CD4-positive, alpha-beta T cell treated with Interleukin-12 subunit alpha and Interleukin-12 subunit beta, for 1 hour (primary cell): ENCODE measurements at places on chromosomes 7 and 10.
A peak's percentile ranks its signal among the peaks of the same experiment; 100 is the strongest.

DNA sequence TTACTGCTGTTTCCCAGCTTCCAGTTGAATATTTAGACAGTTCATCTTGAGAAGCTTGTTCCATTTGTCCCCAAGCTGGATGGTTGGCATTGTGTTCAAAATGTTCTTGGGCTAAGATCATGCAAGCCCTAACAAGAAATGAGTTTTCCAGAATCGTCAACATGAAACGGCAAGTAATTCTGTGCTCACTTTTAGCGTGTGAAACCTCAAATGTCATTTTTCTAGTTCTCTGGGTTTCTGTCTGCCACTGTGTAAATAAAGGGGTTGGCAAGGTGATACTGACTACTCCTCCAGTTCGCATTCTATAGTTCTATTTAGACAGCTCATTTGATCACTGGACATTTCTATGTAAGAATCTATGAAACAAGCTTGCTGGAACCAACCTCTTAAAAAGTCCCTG lies 194.0 kb downstream of the AHR start:
- DNase-seq, result no peak

DNA sequence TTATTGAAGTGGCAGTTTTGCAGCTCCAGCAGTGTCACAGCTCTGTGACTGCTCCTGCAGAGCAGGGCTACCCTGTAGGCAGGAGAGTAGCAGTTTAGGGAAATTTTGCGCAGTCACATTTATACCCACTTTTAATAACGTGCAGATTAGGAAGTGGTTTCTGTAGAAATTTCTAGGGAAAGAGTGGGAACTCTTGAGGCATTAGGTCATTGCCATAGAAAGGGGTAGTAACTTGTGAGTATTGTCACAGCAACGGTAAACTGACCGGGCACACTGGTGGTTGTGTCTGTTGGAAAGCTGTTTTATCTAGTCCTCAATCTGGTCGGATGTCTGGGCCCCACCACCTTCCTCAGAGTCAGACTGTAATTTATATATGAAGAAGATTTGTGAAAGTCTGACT lies 51.9 kb downstream of the CDC14C start:
- DNase-seq, result no peak

- no peak for DNase-seq
Measured at GRCh38 chr7:158494162-158494586, 93.4 kb downstream of the PTPRN2 start.

GRCh38 chr10:34415039-34415438 lies 400.1 kb downstream of the PARD3 start:
- no peak for DNase-seq

DNA sequence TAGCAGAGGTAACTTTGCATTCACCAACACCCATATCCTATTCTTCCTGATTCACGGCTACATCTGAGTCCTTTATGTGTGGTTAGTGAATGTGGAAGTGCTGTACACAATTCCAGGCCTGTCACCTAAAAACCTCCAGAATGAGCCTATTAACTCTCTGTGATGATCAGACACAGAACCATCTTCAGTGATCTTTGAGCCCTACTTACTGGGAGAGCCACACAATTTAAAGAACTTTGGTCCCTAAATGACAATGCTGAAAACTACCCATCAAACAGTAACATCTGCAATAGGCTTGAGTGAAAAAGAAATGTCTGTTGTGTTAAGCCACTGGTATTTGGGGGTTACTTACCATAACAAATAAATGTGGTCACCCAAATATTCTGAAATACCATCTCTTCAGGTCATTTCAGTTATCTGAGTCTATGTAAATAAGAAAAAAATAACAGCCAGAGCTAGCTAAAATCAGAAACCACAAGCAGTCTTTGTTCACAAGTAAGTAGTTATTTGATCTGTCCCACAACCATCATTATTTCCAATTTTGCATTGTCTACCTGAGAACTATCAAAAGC lies 145.7 kb downstream of the HGF start:
- no peak for DNase-seq

GRCh38 chr7:75725306-75725705 lies 13.4 kb downstream of the HIP1 start:
- no peak for DNase-seq

GRCh38 chr10:78481842-78482241 lies 448.2 kb downstream of the RPS24 start:
- no peak for DNase-seq

GRCh38 chr10:103458720-103459119 lies at the start of gene CALHM1:
CALHM1 (minus strand) TSS chr10:103458900; CDS start chr10:103458751, 149 bp downstream.
- no peak for DNase-seq

- no peak for DNase-seq
Measured at GRCh38 chr10:90930070-90930837, 9.4 kb upstream of the ANKRD1 start.

- no peak for DNase-seq
Measured at GRCh38 chr7:27936768-27937102, 196.8 kb downstream of the TAX1BP1 start.

DNA sequence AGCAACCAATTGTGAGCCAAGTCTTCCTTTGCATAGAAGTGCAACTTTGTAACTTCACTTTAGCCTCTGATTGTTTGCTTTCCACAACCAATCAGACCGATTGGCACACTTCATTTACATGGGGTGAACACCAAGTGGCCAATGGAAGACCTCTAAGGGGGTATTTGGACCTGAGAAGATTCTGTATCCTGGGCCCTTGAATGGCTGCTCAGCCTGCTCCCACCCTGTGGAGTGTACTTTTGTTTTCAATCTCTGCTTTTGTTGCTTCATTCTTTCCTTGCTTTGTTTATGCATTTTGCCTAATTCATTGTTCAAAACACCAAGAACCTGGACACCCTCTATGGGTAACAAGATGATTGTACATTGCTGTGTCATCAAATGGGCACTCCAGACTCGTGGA lies 385.7 kb upstream of the NRP1 start:
- no peak for DNase-seq

- no peak for DNase-seq
Measured at GRCh38 chr7:100490483-100491191, 6.9 kb downstream of the NYAP1 start.

GRCh38 chr10:43904844-43905243 lies 256.2 kb upstream of the ZNF32 start:
- DNase-seq, result no peak

GRCh38 chr7:106548491-106548890 lies 112.5 kb downstream of the CCDC71L start:
- DNase-seq, result no peak

DNA sequence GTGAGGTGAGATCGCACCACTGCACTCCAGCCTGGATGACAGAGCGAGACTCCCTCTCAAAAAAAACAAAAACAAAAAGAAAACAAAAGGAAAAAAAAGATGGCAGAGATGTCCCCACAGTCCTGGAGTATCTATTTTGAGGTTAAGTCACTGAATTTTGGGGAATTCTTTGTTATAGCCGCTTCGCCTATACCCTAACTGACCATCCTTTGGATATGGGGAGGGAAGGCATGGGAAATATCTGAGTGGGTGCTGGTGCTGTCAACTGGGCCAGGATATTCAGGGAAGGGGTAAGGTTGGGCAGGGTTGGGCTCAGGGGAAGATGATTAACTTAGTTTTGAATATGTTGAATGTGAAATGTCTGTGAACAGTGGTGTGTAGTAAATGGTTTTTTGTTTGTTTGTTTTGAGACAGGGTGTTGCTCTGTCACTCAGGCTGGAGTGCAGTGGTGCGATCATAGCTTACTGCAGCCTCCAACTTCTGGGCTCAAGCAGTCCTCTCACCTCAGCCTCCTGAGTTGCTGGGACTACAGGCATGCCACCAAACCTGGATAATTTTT lies 8.3 kb upstream of the GNB2 start:
- no peak for DNase-seq

GRCh38 chr10:639751-640672 lies 49.5 kb downstream of the DIP2C start:
- DNase-seq, result no peak

- peak; percentile 23 for DNase-seq
Measured at GRCh38 chr7:149772956-149773434, 393 bp downstream of the ZNF467 start.

GRCh38 chr10:3347413-3348182 lies 175.0 kb upstream of the PITRM1 start:
- no peak for DNase-seq

DNA sequence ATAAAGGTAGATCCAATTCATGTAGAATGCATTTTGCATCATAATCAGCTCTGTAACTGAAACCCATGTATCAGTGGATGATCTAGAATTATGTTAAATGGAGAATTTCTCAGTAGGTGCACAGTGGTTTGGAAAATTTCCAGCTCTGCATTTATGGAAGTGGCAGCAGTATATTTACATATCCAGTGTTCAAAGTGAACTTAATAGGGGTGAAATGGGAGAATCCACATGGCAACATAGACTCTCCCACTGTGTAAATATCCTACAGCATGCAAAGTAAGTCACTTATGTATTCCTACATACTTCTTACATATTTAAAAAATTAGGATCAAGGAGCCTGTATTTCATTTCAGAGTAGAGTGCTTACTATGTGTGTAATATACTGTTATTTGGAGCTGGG lies 35.3 kb downstream of the CDC14C start:
- no peak for DNase-seq

- DNase-seq, result peak; percentile 80
Measured at GRCh38 chr10:22630234-22631174, 83.9 kb downstream of the PIP4K2A start.

DNA sequence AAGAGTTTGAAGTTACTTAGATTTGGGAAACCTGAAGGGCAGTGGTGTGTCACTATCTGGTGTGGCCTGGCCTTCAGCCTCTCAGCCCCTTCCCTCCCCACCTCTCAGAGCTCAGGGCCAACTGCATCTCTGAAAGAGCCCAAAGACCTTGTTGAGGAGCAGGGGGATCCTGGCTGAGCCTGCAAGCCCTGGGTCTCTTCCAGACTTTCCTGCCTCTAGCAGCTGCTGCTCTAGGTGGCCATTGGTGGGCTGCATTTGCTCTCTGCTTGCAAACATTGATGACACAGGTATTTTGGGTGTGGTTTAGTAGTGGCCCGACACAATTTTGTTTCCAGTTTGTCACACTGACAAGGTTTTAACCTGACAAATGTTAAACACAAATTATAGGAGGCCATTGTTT lies 3.1 kb upstream of the UPP1 start:
- DNase-seq, result no peak

GRCh38 chr10:65950075-65950474 lies 975.8 kb upstream of the LRRTM3 start:
- no peak for DNase-seq

DNA sequence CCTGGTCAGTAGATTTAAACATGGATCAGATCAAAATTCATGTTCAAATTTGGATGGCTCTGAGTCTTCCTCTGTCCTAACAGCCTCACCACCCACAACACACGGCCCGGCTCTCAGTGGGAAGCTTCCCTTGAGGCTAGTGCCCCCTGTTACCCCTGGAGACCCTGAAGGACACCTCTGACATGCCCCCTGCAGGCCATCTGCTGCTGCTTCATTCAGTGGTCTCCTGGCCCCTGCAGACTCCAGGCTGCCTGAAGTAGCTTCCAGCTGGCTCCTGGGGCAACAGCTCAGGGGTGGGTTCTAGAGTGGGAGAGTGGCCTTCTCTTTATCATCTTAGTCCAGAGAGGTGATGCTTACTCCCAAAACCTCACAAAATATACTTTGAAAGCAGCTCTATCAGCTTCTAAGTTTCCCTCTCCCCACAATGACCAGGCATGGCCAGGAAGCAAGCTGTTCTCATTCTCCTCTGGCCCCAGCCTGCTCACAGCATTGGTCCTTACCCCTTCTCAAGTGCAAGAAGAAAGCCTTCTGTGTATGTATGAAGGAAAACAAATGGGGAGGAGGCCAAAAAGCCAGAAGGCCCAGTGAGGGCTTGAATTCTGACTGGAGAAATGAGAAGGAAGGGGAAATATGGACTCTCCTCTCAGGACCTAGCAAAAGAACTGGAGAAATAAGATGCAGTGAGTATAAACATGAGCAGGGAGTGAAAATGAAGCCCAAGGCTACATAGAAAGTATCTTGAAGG lies 189.6 kb upstream of the INHBA start:
- no peak for DNase-seq

DNA sequence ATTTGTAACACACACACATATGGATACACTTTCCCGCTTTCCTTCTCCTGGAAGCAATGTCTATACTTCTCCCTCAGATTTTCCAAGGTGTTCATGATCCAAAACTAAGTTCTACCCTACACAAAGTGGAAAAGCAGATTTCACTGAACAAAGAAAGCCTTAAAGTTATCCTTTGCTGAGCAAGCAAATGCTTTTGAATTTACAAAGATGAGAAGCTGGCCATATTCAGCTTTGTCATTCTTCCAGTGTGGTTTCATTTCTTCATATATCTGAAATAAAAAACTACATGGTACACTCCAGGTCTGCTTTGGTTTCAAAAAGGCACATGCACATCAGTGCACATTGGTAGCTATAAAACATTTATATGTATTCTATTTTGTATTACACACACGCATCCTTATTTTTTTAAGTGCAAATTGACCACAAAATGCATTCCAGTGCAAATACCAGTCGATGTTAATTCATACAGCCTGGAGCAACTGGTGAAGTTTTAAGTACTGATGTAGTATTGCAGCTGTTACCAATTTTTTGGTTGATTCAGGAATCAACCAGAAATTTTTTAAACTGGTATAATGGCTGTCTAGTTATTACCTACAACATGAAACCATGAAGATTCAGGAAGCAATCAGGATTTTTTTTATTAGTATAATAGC lies 65.5 kb upstream of the SRPK2 start:
- no peak for DNase-seq

- no peak for DNase-seq
Measured at GRCh38 chr7:29045258-29046086, 87.3 kb upstream of the TRIL start.

- peak; percentile 7 for DNase-seq
Measured at GRCh38 chr10:69696073-69696731, 66.2 kb downstream of the FAM241B start.

DNA sequence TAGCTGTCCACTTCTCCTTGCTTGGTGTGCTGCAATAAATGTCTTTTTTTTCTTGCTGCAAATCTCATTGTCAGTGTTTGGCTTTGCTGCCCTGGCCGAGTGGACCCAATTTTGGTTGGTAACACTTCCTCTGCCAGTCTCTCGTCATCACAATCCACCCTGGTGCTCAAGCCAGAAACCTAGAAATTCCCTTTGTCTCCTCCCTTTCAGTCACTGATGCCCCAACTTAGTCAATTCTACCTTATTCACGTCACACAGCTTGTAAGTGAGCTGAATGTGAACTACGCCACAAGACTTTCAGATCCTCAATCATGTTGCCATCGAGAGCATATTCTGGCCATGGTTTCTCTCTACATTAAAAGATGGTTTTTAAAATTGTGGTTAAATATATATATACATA lies 13.0 kb upstream of the FRA10AC1 start:
- DNase-seq, result peak; percentile 5

GRCh38 chr10:70694418-70695141 lies 22.3 kb downstream of the ADAMTS14 start:
- DNase-seq, result no peak

GRCh38 chr10:49314806-49315205 lies 15.8 kb downstream of the C10orf71 start:
- no peak for DNase-seq
